Central memory CD4-positive, alpha-beta T cell (primary cell): ENCODE measurements at places on chromosomes 6 and 20.

DNA sequence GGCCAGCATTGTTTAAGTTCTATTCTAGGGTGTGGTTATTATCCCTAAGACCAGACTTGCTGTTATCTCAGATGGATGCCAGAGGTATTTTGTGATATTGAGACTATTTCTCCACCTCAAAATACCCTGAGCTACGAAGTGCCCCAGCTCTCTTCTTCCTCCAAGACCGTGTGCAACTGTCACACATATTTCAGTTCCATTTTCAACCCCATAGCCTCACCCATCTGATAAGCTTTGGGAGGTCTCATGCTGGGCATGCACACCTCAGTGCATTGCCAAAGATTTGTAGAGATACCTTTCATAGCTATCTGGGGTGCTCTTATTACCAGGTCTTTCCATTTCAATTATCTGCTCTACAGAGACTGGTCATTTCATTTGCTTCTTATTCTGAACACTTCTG, 815.8 kb upstream of the EYS start:
- no peak for DNase-seq

DNA sequence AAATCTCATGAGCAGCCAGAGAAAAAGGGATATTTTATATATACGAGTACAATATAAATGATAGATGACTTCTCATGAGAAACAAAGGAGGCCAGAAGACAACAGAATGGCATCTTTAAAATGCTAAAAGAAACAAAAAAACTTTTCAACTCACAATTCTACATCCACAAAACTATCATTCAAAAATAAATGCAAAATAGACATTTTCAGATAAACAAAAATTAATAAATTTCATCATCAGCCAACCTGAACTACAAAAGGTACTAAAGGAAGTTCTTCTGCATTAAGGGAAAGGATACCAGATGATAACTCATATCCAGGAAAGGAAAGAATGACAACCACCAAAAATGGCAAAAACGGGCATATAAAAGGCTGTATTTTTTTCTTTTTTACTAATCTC, 27.9 kb upstream of the ANKRD60 start:
- DNase-seq, result no peak

- DNase-seq, result no peak
These were observed 13.8 kb downstream of the SYNJ2 start for GRCh38 chr6:157995458-157995857.

- DNase-seq, result no peak
These were observed 253.2 kb downstream of the SOX4 start for GRCh38 chr6:21846541-21847451.

DNA sequence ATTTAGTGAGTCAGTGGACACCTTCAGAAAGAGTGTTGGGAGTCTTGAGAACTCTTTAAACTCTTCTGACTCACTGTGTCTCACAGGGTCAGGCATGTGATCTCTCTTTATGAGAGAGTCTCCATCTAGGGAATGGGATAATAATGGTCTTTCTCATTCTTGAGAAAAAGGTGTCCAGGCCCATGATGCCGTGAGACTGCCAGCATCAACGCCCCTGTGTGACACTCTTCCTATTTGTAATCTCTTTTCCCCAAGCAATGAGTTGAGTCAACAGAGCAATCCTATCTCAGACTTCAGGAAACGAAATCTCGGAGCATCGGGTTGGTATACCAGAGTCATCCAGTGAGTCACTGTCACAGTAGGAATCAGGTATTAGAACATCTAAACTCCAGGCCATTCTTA, 82.3 kb upstream of the BMP2 start:
- DNase-seq, result no peak

- DNase-seq, result no peak
These were observed 525.3 kb downstream of the CD83 start for GRCh38 chr6:14642842-14643241.

- DNase-seq, result no peak
These were observed 216.2 kb downstream of the RFPL4B start for GRCh38 chr6:112563368-112563767.

DNA sequence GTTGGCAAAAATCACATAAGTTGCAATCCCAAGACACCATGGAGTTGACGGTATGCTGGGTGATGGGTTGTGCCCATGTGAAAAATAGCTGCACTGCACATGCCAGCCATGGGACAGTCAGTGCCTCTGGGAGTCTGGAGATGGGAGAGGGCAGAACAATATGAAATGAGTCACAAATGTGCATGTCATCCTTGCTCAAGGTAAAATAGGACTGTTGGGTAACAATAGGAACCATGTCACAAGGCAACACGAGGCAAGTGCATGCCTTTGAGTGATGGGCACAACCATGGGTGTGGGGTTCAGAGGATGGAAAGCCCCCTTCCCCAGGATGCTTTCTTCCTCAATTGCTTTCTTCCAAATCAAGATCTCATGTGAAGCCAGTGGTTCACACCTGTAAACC, 70.5 kb upstream of the PIM1 start:
- no peak for DNase-seq

GRCh38 chr6:12022953-12023388, 10.9 kb downstream of the HIVEP1 start:
- no peak for DNase-seq

DNA sequence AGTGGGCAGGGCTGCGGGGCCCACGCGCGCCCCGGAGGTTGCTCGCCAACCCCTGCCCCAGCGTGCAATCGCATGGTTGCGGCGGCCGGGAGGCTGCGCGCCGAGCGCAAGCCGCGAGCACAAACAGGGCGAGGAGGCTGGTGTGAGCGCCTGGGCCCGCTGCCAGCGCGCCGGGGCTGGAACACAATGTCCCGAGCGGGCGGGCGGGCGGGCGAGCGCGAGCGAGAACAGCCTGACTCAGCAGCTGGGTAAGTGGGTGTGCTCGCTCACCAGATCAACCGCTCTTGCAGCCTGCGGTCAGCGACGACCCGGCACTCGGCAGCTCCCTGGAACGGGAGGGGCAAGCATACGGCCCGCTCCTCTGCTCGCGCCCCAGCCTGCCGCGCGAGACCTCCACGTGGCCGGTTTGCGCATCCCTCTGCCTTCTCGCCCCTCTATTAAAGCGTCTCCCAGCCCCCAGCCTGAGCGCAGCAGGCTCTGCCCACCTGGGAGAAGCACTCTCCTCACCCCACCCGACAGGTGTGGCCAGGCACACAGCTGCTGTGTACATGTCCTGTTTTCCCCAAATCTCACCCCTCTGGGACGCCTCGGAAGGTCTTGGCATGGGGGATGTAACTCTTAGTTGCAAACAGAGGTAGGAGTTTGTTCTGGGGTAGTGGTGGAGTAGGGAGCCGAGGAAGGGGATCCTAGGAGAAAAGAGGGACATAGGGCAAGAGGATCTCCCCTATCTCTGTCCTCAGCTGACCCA, 8.7 kb upstream of the ARMC12 start:
- DNase-seq, result peak; percentile 90

GRCh38 chr20:48594533-48594932, 233.3 kb downstream of the PREX1 start:
- no peak for DNase-seq

- no peak for DNase-seq
These were observed 40.2 kb downstream of the MRPL14 start for GRCh38 chr6:44086931-44087574.

- no peak for DNase-seq
These were observed 21.3 kb upstream of the WFDC2 start for GRCh38 chr20:45448270-45448669.

GRCh38 chr6:11097476-11097875, 3.8 kb downstream of the SMIM13 start:
- DNase-seq, result no peak

DNA sequence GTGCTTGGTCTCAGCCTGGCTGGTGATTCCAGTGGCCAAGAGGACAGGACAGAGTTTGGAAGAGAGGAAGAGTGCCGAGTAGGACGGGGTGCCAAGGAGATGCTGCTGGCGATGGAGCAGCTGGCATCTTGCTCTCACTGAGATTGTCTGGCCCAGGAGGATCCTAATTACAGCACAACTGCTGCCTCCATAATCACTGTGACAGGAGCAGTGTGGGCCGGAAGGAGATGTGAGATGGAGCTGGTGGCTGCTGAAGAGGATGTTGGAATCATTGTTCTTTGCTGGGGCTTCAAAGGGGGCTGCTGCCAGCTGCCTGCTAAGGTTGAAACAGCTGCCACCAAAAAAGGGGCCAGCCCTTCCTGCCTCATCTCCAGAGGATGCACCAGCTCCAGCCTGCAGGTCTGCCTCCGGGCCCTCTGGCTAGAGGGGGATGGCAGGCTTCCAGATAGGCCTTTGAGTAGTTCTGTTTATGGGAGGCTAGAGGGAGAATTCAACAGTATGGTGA, 214.4 kb downstream of the RNF144B start:
- no peak for DNase-seq

- no peak for DNase-seq
These were observed 13.4 kb downstream of the NAPB start for GRCh38 chr20:23407781-23408464.

- DNase-seq, result no peak
These were observed 41.4 kb upstream of the CDH22 start for GRCh38 chr20:46349742-46350056.

- DNase-seq, result peak; percentile 25
These were observed 48.9 kb downstream of the ATXN1 start for GRCh38 chr6:16712255-16712930.

- DNase-seq, result no peak
These were observed at the start of gene SLC35F1 for GRCh38 chr6:117906958-117907600. Gene SLC35F1, plus strand, starts transcription at chr6:117907264.

DNA sequence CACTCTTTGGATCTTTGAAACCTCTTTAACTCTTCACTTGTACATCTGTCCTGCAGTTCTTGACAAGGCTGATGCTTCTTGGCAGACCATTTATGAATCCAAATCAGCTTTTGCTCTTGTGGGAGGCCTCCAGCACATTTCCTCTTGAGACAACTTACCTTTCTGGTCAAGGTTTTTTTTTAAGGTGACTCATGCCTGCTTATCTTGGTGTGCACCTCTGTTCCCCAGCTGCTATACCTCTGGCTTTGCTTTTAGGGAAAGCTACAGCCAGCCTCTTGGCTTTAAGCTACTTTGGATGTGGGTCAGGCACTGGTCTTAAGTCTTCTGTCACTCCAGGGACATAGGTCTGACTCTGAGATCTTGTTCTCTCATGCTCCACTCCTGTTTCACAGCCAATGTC, 106.5 kb downstream of the PHF3 start:
- no peak for DNase-seq

DNA sequence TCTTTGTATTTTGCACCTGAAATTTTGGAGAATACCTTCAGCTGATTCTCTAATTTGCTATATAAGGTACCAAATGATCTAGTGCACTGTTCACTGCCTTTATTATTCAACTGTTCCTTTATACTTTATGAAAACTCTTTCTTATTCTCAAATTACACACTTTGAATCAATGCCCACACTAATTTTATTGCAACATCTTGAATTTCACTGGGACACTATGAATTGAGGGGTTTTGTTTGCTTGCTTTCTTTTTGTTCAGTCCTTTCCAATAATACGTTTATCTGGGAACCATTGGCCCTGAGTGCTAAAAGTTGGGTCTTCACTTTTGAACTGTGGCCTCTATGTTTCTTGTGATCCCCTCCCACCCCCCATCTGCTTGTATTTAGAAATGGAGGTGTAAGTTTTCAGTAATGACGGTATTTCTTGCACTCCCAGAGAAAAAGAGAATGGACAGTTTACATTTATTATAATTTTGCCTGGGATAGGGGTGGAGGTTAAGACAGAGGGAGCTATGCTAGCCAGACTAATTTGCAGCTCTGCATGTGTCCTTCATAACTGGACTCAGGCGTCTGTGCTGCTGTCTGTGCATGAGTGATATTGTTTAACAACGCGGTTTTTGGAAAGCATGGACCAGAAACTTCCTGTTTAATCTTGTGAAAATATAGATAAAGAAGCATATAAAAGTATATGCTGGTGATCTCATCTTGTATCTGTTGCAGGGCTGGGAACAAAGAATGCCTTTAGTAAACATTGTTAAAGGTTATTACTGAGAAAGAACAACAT, 98.1 kb downstream of the DNAH8 start:
- no peak for DNase-seq

GRCh38 chr20:58722877-58723627, 30.5 kb downstream of the NPEPL1 start:
- DNase-seq, result no peak

GRCh38 chr6:76004202-76004601, 68.3 kb downstream of the IMPG1 start:
- no peak for DNase-seq

GRCh38 chr6:107665382-107665781, 158.7 kb downstream of the SCML4 start:
- DNase-seq, result no peak

GRCh38 chr6:150410906-150411305, 42.1 kb downstream of the IYD start:
- DNase-seq, result no peak

DNA sequence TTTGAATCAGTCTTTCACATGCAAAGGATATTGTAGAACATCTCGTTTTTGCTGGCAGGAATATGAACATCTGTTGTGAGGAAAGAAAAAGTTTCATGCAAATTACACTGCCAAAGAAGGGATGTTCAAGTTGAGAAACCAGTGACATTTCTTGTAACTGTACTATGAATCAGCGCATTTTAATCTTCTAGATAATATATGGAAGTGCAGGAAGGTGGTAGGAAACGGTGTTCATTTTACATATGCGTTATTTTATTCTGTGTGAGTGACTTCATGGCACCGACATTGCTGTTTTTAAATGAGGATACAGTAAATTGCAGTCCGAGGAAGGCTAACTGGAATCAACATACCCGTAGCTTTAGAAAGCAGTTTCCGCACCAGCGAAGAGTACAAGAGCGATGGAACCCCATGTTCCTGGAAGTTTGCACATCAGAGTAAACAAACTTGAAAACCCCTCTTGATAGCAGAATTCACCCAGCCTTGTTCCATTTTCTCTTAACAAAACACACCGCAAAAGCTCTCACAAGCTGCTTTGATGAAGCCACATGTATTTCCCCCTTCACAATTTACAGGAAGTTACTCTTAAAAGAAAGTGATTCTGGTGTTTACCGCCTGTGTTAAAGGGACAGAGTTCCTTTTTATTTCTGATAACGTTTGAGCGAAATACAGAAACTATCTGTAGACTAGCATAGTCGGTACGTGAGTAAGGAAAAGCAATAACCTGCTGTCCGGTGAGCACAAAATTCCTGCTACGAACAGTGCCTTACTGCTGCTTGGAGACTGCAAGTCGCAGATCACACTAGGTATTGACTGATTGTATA, 11.5 kb downstream of the PRDM1 start:
- peak; percentile 90 for DNase-seq
